ENCODE measurements at places on chromosomes 7 and 10.
A peak's percentile ranks its signal among the peaks of the same experiment; 100 is the strongest.

GRCh38 chr10:11678074-11678793 is 63.9 kb upstream of the ECHDC3 start:
- H3K4me3 ChIP-seq = no peak overlapping the region
- H3K36me3 ChIP-seq = no peaks in the 10 kb centered on the region
- no peak for DNase-seq
- peaks cover 5% of the 10 kb centered on the region for H3K4me1 ChIP-seq
- H3K27ac ChIP-seq = no peak overlapping the region

GRCh38 chr10:73246322-73246645 is 771 bp downstream of the DNAJC9 start:
- peak overlapping the region; percentile 92 for H3K27ac ChIP-seq
- H3K4me3 ChIP-seq = peak overlapping the region; percentile 97
- H3K36me3 ChIP-seq = peaks cover 6% of the 10 kb centered on the region
- no peak for DNase-seq
- H3K27me3 ChIP-seq = no peaks in the 10 kb centered on the region

GRCh38 chr10:6217611-6218010 is 14.9 kb downstream of the PFKFB3 start:
- DNase-seq = no peak
- H3K27me3 ChIP-seq = no peaks in the 10 kb centered on the region
- peaks cover 13% of the 10 kb centered on the region for H3K36me3 ChIP-seq
- H3K4me3 ChIP-seq = no peak overlapping the region
- H3K4me1 ChIP-seq = peaks cover 20% of the 10 kb centered on the region

- H3K27ac ChIP-seq = peak overlapping the region; percentile 59
- DNase-seq = no peak
- no peak overlapping the region for H3K4me3 ChIP-seq
- H3K36me3 ChIP-seq = peaks cover 3% of the 10 kb centered on the region
- H3K27me3 ChIP-seq = no peaks in the 10 kb centered on the region
Observed at GRCh38 chr7:6438427-6438826, 9.3 kb downstream of the DAGLB start.

DNA sequence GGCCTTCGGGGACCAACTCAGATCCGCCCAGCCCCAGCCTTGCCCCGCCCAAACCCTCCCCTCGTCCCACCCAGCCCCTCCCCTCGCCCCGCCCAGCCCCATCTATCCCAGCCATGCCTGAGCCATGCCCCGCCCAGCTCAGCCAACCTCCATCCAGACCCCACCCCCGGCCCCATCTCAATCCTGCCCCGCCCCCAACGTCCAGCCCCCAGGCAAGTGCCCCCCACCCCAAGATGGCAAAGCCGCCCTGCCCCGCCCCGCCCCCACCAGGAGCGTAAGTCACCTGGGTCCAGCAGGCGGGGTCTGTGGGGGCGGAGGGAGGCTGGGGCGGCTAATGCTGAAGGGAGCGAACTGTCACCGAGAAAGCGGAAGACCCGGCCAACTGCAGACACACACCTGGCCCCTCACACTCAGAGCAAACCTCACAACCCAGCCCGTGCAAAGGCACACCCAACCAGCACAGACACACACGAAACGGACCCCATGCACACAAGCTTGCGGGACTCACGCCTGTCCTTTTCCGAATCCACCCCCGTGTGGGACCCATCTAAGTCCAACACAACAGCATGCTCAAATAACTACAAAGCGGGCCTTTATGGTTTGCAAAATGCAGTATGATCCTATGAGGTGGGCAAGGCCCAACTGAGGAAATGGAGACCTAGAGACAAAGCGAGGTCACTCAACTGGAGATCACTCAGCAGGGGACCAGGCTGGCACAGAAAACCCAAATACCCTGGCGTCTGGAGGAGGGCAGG is 11.5 kb upstream of the OGA start:
- H3K36me3 ChIP-seq = no peaks in the 10 kb centered on the region
- peak overlapping the region; percentile 97 for H3K27ac ChIP-seq
- H3K4me3 ChIP-seq = peak overlapping the region; percentile 89

All from T-helper 17 cell (primary cell).